Skin of body (tissue), 3 donors: ENCODE measurements at places on chromosomes 16 and 17. TPM values are rescaled to one million over a fixed set of nuclear protein-coding genes. Genes with fewer than 3 reads are reported as not detected.

DNA sequence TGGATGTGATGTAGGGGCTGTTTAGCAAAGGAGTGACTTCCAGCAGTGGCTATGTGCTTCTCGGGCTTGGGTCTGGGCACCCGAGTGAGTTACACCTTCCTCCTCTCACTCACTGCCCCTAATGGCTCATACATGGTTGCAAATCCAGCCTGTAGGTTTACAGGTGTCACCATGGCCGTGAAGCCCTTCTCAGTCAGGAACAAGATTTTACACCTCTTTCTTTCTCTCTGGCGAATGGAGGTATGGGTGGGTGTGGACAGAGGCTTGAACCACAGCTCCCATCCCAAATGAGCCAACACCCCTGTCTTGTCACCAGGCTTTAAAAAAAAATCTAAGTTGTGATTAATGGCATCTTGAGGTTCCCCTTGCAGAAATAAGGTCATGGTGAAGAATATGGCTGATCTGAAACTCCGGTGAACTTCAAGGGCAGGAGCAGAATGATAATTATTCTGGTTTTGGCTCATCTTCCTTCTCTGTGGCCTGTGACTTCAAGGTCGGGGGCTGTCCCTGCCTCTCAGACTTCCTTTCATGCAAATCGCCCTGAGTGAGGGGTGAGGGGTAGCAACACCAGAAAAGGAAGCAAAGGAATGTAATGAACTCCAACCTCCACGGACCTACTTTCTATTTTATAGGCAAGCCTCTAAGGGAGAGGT lies 331.2 kb downstream of the MAF start:
- no peak for DNase-seq

GRCh38 chr16:79261481-79261940 lies 339.0 kb downstream of the MAF start:
- no peak for DNase-seq

GRCh38 chr17:63997341-63998048 lies 656 bp upstream of the PRR29 start:
- DNase-seq, result no peak

DNA sequence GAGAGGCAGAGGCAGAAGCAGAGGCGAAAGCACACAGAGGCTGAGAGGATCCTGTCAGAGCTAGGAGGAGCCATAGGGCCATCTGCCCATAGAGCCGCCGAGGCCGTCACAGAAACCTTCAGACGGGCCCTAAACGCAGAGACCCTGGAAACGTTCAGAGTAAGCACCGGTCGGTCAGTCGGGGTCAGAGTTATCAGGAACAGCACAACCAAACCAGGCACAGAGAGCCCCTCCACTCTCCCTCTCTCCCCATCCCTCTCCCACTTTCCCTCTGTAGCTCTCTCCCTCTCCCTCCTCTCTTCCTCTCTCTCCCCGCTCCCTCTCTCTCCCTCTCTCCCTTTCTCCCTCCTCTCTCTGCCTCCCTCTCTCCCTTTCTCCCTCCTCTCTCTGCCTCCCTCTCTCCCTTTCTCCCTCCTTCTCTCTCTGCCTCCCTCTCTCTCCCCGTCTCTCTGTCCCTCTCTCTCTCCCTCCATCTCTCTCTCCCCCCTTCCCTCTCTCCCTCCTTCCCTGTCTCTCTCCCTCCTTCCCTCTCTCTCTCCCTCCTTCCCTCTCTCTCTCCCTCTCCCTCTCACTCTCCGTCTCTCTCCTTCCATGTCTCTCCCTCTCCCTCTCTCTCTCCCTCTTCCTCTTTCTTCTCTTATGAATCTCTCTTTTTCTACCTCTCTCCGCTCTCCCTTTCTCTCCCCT lies 138.9 kb downstream of the C16orf95 start:
- no peak for DNase-seq

The KREMEN2 gene
- total RNA-seq, result 18.8 TPM

The CEMP1 gene
- not detected for total RNA-seq
